ENCODE measurements at places on chromosomes 3 and 15.

- no peak for DNase-seq
Measured at GRCh38 chr15:60364612-60364924, 33.2 kb downstream of the ANXA2 start.

DNA sequence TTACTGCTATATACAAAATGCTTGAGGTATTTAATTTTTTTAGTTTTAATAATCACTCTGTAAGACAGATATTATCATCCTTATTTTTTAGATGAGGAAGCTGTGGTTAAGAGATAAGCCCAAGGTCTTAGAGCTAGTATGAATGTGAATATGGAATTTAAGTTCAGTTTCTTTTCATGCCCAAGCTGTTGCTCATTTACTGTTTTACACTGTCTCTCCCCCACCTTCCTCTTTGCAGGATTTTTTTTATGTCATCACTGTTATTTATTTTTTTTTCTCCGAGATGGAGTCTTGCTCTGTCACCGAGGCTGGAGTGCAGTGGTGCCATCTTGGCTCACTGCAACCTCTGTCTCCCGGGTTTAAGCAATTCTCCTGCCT lies 22.5 kb downstream of the MAP2K5 start:
- DNase-seq, result no peak

- no peak for DNase-seq
Measured at GRCh38 chr3:136898549-136898948, 36.5 kb downstream of the NCK1 start.

GRCh38 chr15:95799286-95800200 lies 531.0 kb upstream of the NR2F2 start:
- no peak for DNase-seq

DNA sequence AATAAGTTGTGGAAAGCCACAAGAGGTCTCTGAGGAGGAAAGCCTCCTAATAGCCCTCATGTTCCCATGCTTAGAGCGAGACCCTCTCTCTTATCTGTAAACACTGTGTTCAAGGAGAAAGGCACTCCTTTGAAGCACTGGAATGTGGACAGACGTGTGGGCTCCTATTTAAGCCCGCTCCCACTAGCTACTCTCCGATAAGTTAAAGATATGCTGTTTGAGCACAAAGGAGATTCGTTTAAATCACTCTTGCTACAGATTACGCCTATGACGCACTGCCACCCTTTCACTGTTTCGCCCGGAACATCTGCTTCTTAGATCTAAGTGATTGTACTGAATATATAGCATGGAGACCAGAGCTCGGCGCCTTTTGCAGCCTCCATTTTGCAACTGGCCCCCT lies 57.8 kb upstream of the FAM3D start:
- no peak for DNase-seq

GRCh38 chr15:38271144-38271543 lies 18.5 kb downstream of the SPRED1 start:
- no peak for DNase-seq

- DNase-seq, result no peak
Measured at GRCh38 chr15:36502509-36502908, 76.9 kb upstream of the CDIN1 start.

GRCh38 chr3:175398676-175399075 lies 539.5 kb downstream of the NAALADL2 start:
- DNase-seq, result no peak

DNA sequence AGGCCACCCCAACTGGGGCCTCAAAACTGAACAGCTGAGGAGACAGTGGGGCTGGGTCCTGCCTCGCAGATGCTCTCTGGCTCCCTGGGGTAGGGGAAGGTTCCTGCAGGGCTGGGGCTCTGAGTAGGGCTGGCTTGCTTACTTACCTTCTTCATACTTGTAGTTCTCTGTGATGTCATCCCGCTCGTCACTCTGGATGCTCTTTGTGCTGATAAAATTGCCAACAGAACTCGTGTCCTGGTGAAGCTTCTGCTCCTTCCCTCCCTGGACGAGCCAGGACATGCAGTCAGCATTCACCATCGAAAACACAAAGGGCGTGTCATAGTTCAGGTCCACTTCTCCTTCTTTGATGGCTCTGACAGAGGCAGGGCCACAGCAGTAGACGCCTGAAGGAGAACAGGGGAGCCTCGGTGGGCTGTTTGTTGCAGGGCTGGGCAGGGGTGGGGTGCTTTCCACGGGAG lies 17.9 kb upstream of the EPB42 start:
- no peak for DNase-seq

- no peak for DNase-seq
Measured at GRCh38 chr3:173465112-173465511, 67.6 kb downstream of the NLGN1 start.

GRCh38 chr3:157107644-157108133 lies 52.3 kb downstream of the CCNL1 start:
- DNase-seq, result no peak

DNA sequence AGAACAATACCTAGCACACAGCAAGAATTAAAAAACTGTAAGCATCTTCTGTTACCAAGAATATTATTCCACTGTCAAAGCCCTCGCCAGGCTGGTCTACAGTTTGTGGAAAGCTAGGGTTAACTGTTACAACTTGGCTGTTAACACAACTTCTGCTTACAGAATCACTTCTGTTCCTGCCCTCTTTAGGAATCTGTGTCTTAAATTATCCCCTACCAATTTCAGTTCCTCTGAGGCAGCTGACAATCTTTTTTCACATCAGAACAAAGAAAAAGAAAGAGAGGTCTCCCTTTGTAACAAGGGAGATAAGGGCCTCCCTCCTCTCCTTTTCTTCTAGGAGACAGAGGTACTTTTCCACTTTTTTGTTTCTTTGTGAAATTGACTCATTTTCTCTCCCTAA lies 188.9 kb downstream of the FMN1 start:
- DNase-seq, result no peak

- no peak for DNase-seq
Measured at GRCh38 chr15:99105514-99106341, 848 bp downstream of the SYNM start.

- no peak for DNase-seq
Measured at GRCh38 chr3:126130081-126130855, 46.3 kb upstream of the SLC41A3 start.

DNA sequence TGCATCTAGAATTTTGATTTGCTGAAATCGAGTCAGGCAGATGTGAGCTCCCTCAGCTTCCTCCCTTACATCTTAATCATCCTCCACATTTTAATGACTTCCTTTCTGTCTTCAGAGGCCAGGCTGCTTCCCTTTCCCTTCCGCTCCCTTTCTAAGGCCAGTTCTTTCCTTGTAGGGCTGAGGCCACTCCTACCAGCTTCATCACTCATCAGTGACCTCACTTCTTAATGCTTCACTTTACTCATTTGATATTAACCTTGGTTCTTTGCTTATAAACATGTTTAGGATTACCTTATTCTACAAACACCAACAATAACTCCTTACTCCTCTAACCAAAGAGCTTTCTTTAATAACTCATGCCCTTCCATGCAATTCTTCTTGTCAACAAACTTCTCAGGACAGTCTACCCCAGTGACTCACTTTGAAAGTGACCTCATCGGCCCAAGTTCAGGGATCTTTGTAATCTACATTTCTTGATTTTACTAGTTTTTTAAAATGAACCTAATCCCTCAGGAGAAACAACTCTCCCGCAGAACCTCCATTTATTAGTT lies 23.9 kb downstream of the ILDR1 start:
- DNase-seq, result no peak

- no peak for DNase-seq
Measured at GRCh38 chr3:156151824-156152428, 31.5 kb downstream of the KCNAB1 start.

GRCh38 chr15:48175126-48175525 lies 3.0 kb downstream of the MYEF2 start:
- DNase-seq, result no peak

All from stimulated activated CD8-positive, alpha-beta memory T cell treated with anti-CD3 and anti-CD28 coated beads, Interleukin-15, amount 100 ng/mL, for 4 hours (primary cell).